ENCODE measurements at places on chromosomes 4 and X.

- no peak for DNase-seq
Measured at GRCh38 chr4:153346563-153346962, 2.1 kb downstream of the MND1 start.

GRCh38 chr4:105840426-105841174, 54.7 kb upstream of the NPNT start:
- DNase-seq: no peak

- no peak for DNase-seq
Measured at GRCh38 chr4:74410272-74410671, 34.7 kb upstream of the AREG start.

GRCh38 chr4:32417113-32417704, 1697.0 kb downstream of the PCDH7 start:
- no peak for DNase-seq

DNA sequence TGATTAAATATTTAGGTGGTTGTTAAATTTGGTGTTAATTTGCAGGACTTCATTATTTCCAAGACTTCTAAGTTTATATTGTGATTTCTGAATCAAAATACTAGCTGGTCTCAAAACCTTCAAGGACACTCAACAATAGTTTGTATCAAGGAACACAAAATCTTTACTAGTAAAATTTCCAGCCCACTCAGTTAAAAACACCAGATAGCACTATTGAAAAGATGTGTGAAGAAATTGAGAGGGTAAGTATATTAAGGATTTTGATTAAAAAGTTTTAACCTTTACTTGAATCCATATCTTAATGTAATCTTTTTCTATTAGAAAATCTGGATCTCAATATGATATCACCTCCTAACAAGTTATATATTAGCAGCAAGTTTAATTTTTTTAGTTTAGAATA, 89.3 kb upstream of the UGT8 start:
- DNase-seq: no peak
